ENCODE measurements at places on chromosomes 11 and 22. TPM values are rescaled to one million over a fixed set of nuclear protein-coding genes. Genes with fewer than 3 reads are reported as not detected.

The FIBIN gene
- 51.4 TPM for total RNA-seq

The SHANK2 gene
- 3.7 TPM for total RNA-seq

The E2F8 gene
- 0.92 TPM for total RNA-seq

The OR52M1 gene
- not detected for total RNA-seq

The CD3D gene
- total RNA-seq: not detected

The P2RY6 gene
- total RNA-seq: 3.3 TPM

Measured in smooth muscle cell of the umbilical artery (primary cell).